Kidney epithelial cell (primary cell): ENCODE measurements at places on chromosomes 12 and 14. TPM values are rescaled to one million over a fixed set of nuclear protein-coding genes. Genes with fewer than 3 reads are reported as not detected.

GRCh38 chr12:49032679-49033447, 14.3 kb upstream of the PRKAG1 start:
- no peak for DNase-seq

GRCh38 chr12:116343331-116343884, 65.9 kb upstream of the MED13L start:
- no peak for DNase-seq

GRCh38 chr14:22243971-22244581, 344.9 kb downstream of the DAD1 start:
- no peak for DNase-seq

- no peak for DNase-seq
Measured at GRCh38 chr14:68249661-68250451, 430.3 kb downstream of the RAD51B start.

GRCh38 chr12:3313675-3314663, 177.0 kb upstream of the PRMT8 start:
- DNase-seq = no peak

DNA sequence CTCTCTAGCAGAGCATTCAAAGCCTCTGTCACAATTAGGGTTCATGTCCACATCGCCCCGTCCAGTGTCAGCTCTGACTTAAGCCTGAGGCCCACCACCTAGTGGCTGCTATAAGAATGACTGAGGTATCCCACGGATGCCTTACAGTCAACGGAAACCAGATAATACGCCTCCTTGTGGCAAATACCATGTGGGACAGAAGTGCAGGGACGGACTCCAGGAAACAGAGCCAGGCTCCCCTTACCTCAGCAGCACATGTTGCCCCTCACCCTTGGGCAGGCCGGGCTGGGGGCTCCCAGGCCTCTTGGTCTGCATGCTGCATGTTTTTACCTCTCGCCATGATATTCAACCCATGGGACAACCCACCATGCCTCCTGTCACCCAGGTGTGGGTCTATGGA, 86.3 kb downstream of the VWF start:
- peak; percentile 39 for DNase-seq

DNA sequence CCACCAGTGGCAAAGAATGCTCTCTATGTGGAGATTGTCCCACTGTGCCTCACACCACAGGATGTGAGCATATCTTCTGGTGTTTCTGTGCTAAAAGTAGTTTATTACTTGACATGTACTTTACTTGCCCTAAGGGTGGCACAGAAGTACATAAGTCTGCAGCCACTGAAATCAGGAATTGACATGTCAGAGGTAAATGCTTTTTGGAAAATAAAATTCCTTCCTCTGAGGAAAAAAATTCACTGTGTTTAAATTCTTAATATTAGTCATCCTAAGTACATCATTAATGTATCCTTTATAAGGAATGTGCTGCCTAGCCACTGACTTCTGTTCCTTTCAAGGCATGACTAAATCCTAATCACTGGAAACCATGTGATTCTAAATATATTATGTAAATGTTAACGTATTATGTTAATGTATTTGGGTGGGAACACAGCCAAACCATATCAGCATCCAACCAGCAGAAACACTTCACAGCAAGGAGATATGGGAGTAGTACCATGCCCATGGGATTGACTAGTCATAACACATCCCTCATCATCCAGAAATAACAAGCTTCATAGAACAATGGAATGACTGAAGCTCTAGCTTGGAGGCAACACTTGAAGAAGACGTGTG, 239.7 kb upstream of the PPFIA2 start:
- no peak for DNase-seq

DNA sequence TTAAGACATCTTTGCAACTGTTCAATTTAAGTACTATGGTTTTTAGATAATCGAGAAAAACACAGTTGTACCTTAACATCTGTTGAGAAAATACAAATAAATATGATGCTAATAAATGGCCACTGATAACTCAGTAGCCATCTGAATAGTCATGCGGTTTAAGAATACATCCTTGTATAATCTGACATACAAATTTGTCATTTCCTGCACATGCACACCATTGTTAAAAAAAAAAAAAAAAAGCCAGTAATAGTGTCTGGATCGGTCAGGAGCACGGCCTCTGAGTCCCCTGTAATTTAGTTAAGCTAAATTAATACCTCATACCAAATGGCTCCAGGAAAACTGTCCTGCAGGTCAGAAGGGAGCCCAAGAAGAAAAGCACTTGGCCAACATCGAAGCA, 16.8 kb downstream of the RFC5 start:
- DNase-seq = no peak

DNA sequence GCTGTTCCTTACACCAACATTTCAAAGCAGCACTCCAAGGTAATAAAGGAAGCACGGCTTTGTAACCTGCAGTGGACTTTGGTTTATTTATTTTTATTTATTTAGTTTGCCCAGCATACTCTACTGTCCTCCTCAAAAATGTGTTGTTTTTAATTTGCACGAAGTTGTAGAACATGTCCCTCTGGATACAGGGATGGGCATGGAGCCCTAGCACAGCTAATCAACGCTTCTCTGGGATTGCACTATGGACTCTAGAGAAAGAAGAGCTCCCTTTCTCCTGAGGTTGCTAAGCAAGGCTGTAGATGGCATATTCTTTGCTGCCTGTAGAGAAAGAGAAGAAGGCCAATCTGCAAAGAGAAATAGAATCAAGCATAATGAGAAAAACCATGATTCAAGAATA, 5.9 kb upstream of the ANAPC5 start:
- DNase-seq = no peak

- peak; percentile 10 for DNase-seq
Measured at GRCh38 chr12:81257947-81258551, 180.2 kb downstream of the ACSS3 start.

GRCh38 chr12:109385339-109386058, 37.8 kb downstream of the MYO1H start:
- no peak for DNase-seq

GRCh38 chr12:26271889-26272492, 76.6 kb downstream of the SSPN start:
- DNase-seq = peak; percentile 82

- DNase-seq = no peak
Measured at GRCh38 chr14:63795532-63795931, 57.3 kb upstream of the SYNE2 start.

- peak; percentile 1 for DNase-seq
Measured at GRCh38 chr12:88658009-88658408, 77.7 kb upstream of the KITLG start.

DNA sequence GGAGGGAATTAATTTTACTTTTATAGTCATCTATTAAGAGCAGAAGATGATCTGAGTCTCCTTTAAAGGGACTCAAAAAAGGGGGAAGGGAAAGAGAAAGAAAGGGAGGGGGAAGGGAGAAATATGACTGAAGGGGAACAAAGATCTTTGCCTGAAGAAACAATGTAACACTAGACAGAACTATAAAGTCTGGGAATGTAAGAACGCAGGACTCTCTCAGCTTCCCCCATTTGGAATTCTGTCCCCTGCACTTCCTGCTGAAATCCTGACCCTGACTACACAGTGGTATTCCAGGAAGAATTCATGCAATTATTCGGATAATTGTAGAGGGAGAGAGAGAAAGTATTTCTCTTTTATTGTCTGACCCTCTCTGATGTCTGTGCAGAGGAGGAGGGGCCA, 8.6 kb upstream of the HOXC11 start:
- DNase-seq = no peak

GRCh38 chr12:749751-750270, 2.6 kb upstream of the WNK1 start:
- DNase-seq = no peak

DNA sequence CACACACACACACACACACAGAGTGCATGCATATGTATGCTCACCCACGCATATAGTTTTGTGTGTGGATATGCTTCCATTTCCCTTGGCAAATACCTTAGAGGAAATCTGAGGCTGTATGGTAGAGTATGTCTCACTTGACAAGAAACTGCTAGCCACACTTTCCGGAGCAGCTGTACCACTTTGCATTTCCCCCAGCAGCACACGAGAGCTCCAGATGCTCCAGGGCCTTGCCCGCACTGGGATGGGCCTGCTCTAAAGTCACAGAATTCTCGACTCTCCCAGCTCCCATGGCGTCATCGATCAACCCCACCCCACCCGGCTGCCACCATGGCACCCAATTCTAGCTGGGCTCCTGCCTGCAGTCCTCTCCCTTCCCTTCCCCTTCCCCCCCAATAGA, 21.9 kb downstream of the CLMN start:
- DNase-seq = no peak

- DNase-seq = no peak
Measured at GRCh38 chr12:121538699-121539061, 42.1 kb downstream of the KDM2B start.

GRCh38 chr14:99296517-99296916, 24.5 kb upstream of the BCL11B start:
- DNase-seq = no peak

- DNase-seq = no peak
Measured at GRCh38 chr12:21697904-21698630, 40.4 kb upstream of the LDHB start.

GRCh38 chr12:19688532-19688931, 249.2 kb downstream of the AEBP2 start:
- no peak for DNase-seq

- peak; percentile 19 for DNase-seq
Measured at GRCh38 chr12:27940756-27941402, 31.7 kb downstream of the PTHLH start.

- DNase-seq = no peak
Measured at GRCh38 chr14:94303111-94303510, 10.0 kb upstream of the SERPINA10 start.

DNA sequence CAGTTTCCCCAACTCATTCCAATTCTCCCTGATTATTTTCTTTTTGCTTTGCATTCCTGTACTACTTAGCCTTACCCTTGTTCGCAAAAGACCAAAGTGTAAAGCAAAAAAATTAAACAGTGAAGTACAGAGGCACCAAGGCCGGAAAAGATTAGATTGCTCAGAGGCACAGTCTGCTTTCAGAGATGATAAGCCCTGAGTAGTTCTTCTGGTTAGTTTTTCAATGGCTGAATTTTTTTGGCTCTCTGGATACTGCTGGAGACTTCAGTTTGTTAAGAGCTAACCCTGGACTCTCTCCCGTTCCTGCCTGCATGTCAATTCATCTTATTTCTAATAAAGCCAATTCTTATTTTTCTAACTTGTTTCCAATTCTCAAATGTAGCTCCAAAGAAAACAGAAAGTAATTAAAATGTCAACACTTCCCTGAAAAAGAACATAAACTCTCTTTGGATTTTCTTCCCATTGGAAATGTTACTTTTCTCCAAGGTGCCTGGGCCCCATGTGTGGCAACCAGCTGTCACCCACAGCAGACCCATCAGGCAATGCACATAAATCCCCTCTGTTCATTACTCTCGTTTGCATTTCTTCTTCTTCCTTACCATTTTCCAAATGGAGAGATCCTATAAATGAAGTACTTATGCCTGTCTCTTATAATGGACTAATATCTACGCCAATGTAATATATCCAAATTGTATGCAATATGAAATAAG, 142.8 kb downstream of the BTG1 start:
- no peak for DNase-seq

DNA sequence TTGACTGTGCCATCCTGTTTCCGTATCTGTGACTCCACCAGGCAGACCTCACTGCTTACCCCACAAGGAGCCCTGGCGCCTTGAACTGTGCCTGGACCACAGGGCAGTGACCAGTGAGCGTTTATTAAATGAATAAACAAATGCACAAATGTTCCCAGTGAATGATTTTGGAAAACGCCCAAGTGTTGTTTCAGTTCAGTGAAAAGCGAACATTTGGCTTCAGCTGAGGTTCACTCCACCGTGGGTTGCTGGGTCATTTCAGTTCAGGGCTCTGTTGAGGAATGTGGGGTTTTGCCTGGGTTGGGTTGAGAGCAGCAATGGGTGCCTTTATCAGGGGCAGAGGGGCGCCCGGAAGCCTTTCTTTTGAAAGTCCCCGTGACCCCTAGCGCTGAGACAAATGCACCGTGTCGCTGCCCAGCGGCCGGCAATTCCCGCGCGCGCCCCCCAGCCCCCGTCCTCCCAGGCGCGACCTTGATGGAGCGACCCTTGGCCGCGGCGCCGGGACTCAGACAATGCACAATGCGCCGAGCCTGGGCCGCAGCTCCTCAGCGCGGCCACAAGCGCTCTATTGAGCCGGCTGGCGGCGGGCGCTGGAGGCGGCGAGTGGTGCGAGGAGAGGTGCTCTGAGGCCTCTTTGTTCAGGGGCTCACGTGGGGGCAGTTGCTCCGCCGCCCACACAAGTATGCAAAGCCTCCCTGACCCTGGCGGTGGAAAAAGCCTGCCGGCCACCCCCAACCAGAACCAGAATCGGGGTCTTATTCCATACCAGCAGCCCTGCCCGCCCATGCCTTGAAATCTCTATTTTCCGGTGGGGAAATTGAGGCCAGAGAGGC, 40.5 kb upstream of the CLMN start:
- DNase-seq = no peak

GRCh38 chr14:75709207-75709812, 48.3 kb downstream of the TTLL5 start:
- DNase-seq = peak; percentile 50

DNA sequence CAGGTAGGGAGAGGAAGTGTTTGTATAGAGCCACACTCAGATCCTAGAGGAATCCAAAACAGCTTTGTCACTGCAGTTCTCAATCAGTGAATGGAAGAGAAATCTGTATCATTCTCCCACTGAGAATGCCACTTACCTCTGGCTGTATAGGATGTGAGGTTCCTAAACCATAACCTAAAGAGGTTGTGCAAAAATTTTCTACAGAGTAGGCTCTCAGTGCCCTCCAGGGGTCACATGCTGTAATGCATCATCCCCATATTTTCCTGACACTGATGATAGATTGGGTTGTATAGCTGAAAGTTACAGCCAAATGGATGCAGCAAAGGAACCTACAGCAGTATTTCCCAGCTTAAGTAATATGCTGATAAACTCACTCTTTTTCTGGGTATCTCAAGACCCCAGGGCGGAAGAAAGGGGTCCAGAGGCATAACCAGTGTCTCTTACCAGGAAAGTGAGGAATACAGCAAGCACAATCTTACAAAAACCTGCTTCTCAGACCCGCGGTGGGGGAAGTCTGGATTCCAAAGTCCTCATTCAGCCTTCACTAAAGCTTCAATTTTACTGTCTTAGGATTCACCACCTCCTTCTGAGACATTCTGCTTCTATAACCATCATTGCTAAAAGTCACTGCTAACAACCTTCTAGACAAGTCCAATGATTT, 3.8 kb downstream of the BCDIN3D start:
- no peak for DNase-seq

The C12orf60 gene
- total RNA-seq = 4.7 and 4.9 TPM in 2 replicates

The EXOC3L4 gene
- total RNA-seq = 0.34 and 0.46 TPM in 2 replicates

The ACRBP gene
- 0.75 and 0.89 TPM in 2 replicates for total RNA-seq

The TAS2R31 gene
- 0.84 and 2.6 TPM in 2 replicates for total RNA-seq

The VRTN gene
- total RNA-seq = not detected in 2 replicates

The ZDHHC22 gene
- 0.21 TPM in 1 of 2 replicates, not detected in the other for total RNA-seq

The CD4 gene
- total RNA-seq = 0.08 TPM in 1 of 2 replicates, not detected in the other

The KCNC2 gene
- 0.14 TPM in 1 of 2 replicates, not detected in the other for total RNA-seq

The GPR84 gene
- total RNA-seq = not detected in 2 replicates

The P2RX7 gene
- 0.29 and 0.96 TPM in 2 replicates for total RNA-seq

The OR6C2 gene
- not detected in 2 replicates for total RNA-seq

The NOXRED1 gene
- 0.04 and 0.82 TPM in 2 replicates for total RNA-seq

The OR6C1 gene
- not detected in 2 replicates for total RNA-seq

The TAS2R43 gene
- total RNA-seq = not detected in 2 replicates
